ENCODE measurements at places on chromosomes 11 and 22. TPM values are rescaled to one million over a fixed set of nuclear protein-coding genes. Genes with fewer than 3 reads are reported as not detected.

Gene CASP5
- not detected for total RNA-seq

Gene FIBIN
- total RNA-seq: 528 TPM

Gene TRIM29
- 39.3 TPM for total RNA-seq

Gene RPLP2
- 404 TPM for total RNA-seq

Gene E2F8
- not detected for total RNA-seq

Gene IFITM10
- 7.7 TPM for total RNA-seq

Gene BARX2
- not detected for total RNA-seq

Gene TRIM49
- total RNA-seq: not detected

Gene C11orf16
- total RNA-seq: not detected

Gene LRRC10B
- 0.98 TPM for total RNA-seq

Gene TRPM5
- total RNA-seq: not detected

- no peaks in the 10 kb centered on the region for H3K27me3 ChIP-seq
- no peaks in the 10 kb centered on the region for H3K36me3 ChIP-seq
- H3K4me1 ChIP-seq: no peaks in the 10 kb centered on the region
- H3K27ac ChIP-seq: no peak overlapping the region
These were observed 7.0 kb downstream of the RHBDD3 start for GRCh38 chr22:29260601-29261315.

GRCh38 chr11:85845124-85845631, 10.0 kb upstream of the CCDC83 start:
- H3K4me1 ChIP-seq: no peaks in the 10 kb centered on the region
- H3K36me3 ChIP-seq: no peaks in the 10 kb centered on the region
- no peak overlapping the region for H3K4me3 ChIP-seq
- H3K27ac ChIP-seq: no peak overlapping the region
- DNase-seq: no peak
- no peaks in the 10 kb centered on the region for H3K27me3 ChIP-seq

DNA sequence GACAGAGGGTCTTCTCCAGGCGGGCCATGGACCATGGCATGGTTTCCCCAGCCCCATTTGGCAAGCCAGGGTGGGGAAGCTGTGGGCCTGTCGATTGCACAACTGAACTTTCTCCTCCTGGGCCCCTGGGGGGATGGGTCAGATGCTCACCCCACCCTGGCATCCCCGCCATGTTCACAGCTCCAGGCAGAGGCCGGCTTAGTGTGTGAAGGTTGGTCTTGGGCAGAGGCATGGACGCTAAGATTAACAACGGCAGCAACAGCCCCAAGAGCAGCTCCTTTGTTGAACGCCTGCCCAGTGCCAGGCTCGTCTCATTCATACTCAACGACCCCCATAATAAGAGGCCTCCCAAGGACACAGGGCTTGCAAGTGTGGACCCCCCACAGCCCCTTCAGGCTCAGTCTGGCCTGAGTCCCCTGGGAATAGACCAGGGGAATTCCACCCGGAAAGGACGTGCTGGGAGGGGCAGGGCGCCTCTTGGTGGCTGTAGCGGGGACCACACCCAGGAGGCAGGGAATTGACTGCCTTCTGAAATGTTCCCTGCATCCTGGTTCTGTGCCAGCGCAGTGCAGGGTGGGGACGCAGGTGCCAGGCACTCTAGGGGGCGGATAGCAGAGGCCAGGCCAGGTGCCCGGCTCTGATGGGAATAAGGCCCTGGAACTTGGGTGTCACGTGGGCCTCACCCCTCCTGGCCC, 8.3 kb downstream of the TSPO start:
- H3K27me3 ChIP-seq: no peaks in the 10 kb centered on the region
- peaks cover 55% of the 10 kb centered on the region for H3K36me3 ChIP-seq
- no peak overlapping the region for H3K27ac ChIP-seq
- no peak for DNase-seq

- DNase-seq: no peak
- no peaks in the 10 kb centered on the region for H3K36me3 ChIP-seq
- no peak overlapping the region for H3K27ac ChIP-seq
- no peaks in the 10 kb centered on the region for H3K4me1 ChIP-seq
These were observed 74.9 kb upstream of the KCNA4 start for GRCh38 chr11:30091737-30092136.

- no peaks in the 10 kb centered on the region for H3K27me3 ChIP-seq
- no peaks in the 10 kb centered on the region for H3K36me3 ChIP-seq
- DNase-seq: no peak
- H3K4me3 ChIP-seq: peak overlapping the region; percentile 91
- H3K27ac ChIP-seq: peak overlapping the region; percentile 93
- H3K4me1 ChIP-seq: peaks cover 15% of the 10 kb centered on the region
These were observed 1.1 kb upstream of the CBL start for GRCh38 chr11:119205080-119205479.

DNA sequence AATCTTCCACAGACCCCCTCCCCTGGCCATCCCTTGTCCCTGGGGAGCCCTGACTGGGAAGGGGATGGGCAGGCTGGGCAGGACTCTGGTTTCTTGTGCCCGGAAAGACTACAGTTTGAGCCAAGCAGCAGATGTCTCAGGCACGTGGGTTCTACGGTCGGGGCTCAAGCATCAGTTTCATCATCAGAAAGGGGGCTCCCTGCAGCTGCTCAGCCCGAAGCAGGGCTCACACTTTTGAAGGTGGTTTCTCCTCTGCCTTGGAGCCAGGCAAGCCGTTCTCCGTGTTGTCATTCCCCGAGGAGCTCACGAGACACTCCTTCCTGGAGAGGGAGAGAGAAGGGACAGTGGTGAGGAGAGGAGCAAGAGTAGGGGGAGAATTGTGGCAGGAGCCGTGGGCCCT, 15.8 kb downstream of the SCN4B start:
- H3K4me1 ChIP-seq: no peaks in the 10 kb centered on the region
- no peak overlapping the region for H3K4me3 ChIP-seq
- H3K36me3 ChIP-seq: no peaks in the 10 kb centered on the region
- peaks cover 38% of the 10 kb centered on the region for H3K27me3 ChIP-seq
- no peak overlapping the region for H3K27ac ChIP-seq

DNA sequence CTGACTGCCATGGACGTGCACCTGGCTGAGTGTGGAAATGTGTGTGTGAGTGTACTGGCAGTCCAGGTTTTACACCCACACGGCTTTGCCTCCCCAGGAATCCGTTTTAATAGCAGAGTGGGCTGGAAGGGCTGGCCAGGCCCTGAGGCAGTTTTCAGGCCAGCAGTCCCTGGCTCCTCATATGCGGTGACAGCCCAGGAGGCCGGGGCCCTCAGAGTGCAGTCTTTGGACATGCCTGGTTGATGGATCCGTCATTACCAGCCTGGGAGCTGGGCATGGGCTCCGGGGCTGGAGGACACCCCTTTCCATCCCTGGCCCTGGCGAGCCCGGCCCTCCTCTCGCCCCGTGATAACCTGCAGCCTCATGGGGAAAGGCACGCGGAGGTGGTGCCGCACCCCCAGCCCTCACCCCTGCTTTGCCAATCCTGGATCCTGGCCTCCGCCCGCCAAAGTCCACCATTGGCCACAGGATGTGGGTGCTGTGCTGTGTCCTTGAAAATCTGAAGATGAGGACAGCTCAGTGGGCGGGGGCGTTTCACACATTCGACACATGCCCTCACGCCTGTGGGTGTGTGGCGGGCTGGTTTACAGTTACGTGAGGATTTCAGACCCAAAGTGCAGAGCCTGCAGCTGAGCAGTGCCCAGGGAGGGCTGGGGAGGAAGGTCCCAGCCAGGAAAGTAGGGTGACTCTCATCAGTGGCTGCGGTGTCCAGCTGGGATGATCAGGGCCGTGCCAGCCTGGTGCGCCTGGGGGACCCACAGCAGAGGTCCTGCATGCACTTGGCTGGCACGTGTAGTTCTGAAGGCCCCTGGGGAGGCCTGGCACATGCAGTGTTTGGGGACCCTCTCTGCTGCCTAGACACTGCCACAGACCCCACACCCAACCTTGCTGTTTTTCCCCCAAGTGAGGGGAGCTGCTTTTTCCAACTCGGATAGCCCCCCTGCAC, 55.1 kb downstream of the RTN4R start:
- no peaks in the 10 kb centered on the region for H3K36me3 ChIP-seq
- H3K27ac ChIP-seq: no peak overlapping the region
- no peaks in the 10 kb centered on the region for H3K27me3 ChIP-seq
- peaks cover 13% of the 10 kb centered on the region for H3K4me1 ChIP-seq
- no peak overlapping the region for H3K4me3 ChIP-seq
- no peak for DNase-seq

DNA sequence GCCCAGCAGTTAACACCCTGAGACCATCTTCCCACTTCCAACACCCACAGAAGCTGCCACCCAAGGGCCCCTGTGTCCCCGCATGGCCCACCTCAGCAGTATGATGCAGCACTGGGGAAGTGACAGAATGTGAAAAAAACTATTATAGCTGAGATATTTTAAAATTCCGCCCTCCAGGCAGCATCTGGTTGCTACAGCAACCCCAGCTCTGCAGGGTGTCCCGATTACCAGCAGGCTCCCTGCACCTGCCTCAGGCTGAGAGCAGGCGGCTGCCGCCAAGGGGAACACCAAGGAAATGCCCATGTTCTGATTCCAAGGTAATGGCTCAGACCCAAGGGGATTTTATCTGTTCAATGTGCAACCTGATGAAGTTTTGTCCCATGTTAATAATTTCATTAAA, 10.5 kb upstream of the TMEM121B start:
- no peak for DNase-seq
- no peaks in the 10 kb centered on the region for H3K27me3 ChIP-seq
- H3K4me3 ChIP-seq: no peak overlapping the region
- no peak overlapping the region for H3K27ac ChIP-seq

- H3K36me3 ChIP-seq: no peaks in the 10 kb centered on the region
- peaks cover 31% of the 10 kb centered on the region for H3K4me1 ChIP-seq
- no peak for DNase-seq
- no peaks in the 10 kb centered on the region for H3K27me3 ChIP-seq
- H3K4me3 ChIP-seq: no peak overlapping the region
These were observed 174.0 kb upstream of the MTMR2 start for GRCh38 chr11:96097844-96098421.

DNA sequence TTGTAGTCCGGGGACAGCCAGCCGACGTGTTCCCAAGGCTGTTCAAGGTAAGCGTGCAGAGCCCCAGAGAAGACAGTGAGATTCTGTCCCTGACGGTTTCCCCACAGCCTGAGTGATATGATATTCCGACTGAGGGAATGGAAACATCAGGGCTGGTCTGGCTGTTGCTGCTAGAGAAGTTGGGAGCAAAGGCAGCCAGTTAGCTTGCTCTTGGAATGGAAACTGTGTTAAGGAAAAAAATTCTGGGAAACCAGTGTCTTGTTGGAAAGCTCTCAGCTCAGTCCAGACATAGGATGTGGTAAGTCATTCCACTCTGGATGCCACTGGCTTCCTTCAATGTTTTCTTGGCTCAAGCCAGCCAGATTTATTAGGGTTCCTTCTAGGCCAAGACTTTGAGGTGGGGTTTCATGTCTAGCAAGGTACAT, 8.8 kb downstream of the CRY2 start:
- peaks cover 91% of the 10 kb centered on the region for H3K4me1 ChIP-seq
- H3K27ac ChIP-seq: peak overlapping the region; percentile 2
- no peaks in the 10 kb centered on the region for H3K27me3 ChIP-seq
- H3K4me3 ChIP-seq: no peak overlapping the region
- H3K36me3 ChIP-seq: no peaks in the 10 kb centered on the region

GRCh38 chr11:102268985-102269470, 48.3 kb upstream of the BIRC3 start:
- no peak for DNase-seq
- H3K27me3 ChIP-seq: no peaks in the 10 kb centered on the region
- H3K36me3 ChIP-seq: no peaks in the 10 kb centered on the region
- peak overlapping the region; percentile 57 for H3K4me3 ChIP-seq

GRCh38 chr11:68980776-68981065, at the start of gene MRGPRD:
Gene MRGPRD (minus strand): TSS chr11:68980986. CDS start chr11:68980986, 0 bp downstream.
- H3K27ac ChIP-seq: no peak within 1 kb of the TSS
- no peaks in the 10 kb centered on the region for H3K27me3 ChIP-seq
- H3K36me3 ChIP-seq: no peaks in the 10 kb centered on the region
- no peak within 1 kb of the TSS for H3K4me3 ChIP-seq
- no peak for DNase-seq
- no peaks in the 10 kb centered on the region for H3K4me1 ChIP-seq

- H3K4me3 ChIP-seq: no peak overlapping the region
- no peak overlapping the region for H3K27ac ChIP-seq
- no peaks in the 10 kb centered on the region for H3K4me1 ChIP-seq
- DNase-seq: no peak
- H3K36me3 ChIP-seq: no peaks in the 10 kb centered on the region
These were observed 120.6 kb upstream of the LMO1 start for GRCh38 chr11:8384199-8384821.

DNA sequence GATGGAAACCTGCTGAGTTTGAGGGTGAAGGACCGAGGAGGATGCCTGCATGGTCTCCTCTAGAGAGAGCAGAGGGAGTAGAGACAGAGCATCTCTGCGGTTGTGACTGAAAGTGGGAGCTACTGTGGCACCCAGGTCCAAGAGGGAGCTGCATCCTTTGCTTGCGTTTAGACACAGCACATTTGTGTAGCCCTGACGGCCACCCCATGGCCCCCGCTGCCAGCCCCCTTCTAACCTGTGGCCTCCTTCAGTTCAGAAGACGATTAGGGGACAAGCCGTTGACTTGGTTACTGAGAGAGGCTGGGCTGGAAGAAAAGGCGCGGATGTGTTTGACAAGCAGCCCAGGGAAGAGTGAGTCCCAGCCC, 690.9 kb downstream of the BRD1 start:
- H3K4me3 ChIP-seq: no peak overlapping the region
- H3K4me1 ChIP-seq: no peaks in the 10 kb centered on the region
- no peaks in the 10 kb centered on the region for H3K36me3 ChIP-seq
- no peak overlapping the region for H3K27ac ChIP-seq
- no peak for DNase-seq
- no peaks in the 10 kb centered on the region for H3K27me3 ChIP-seq

DNA sequence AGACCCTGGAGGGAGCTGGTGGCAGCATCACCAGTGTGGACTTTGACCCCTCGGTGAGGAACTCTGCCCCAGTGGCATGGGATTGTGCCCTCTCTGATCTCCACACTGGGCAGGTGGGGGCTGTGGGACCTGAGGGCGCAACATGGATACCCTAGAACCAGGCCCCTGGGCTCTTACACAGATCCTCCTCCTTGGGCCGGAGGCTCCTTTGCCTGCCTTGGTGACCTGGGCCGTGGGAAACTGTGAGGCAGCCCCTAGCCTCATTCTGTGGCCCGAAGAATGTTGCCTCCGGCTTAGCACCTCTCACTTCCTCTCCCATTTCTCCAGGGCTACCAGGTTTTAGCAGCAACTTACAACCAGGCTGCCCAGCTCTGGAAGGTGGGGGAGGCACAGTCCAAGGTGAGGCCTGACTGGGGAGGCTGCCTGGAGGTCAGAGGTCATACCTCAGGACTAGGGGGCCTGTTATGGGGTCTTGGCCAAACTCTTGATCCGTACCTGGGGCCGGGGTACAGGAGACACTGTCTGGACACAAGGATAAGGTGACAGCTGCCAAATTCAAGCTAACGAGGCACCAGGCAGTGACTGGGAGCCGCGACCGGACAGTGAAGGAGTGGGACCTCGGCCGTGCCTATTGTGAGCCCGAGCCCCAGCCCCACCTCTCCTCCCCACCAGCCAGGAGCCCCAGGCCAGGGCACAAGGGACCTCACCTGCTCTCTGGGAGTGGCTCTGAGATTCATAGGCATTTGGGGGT, 12.2 kb downstream of the ATG16L2 start:
- H3K4me1 ChIP-seq: peaks cover 6% of the 10 kb centered on the region
- H3K4me3 ChIP-seq: no peak overlapping the region
- H3K36me3 ChIP-seq: peaks cover 50% of the 10 kb centered on the region
- no peak for DNase-seq
- no peaks in the 10 kb centered on the region for H3K27me3 ChIP-seq
